ENCODE measurements at places on chromosomes 6 and 20. TPM values are rescaled to one million over a fixed set of nuclear protein-coding genes. Genes with fewer than 3 reads are reported as not detected.
A peak's percentile ranks its signal among the peaks of the same experiment; 100 is the strongest.

DNA sequence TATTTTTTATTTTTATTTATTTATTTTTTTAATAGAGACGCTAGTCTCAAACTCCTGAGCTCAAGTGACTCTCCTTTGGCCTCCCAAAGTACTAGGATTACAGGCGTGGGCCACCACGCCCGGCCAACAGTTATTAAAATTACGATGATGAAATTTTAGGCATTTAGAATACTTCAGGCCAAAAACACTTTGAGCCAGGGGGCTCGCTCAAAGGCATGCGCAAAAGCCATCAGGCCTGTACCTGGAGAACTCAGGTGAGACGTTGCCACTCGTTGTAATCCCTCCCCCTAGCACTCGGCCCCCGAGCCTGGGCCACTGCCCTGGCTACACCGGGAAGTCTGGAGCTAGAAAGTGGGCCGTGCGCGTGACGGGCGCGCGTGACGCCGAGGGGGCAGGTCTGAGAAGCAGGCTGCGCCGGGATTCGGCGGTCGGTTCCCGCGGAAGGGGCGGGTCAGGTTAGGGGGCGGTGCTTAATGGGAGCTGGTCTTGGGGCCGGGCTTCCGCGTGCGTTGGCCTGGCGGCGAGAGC, 337 bp upstream of the CBFA2T2 start:
- peaks cover 10% of the 10 kb centered on the region for H3K4me1 ChIP-seq
- H3K4me3 ChIP-seq, result peak overlapping the region; percentile 55
- H3K27me3 ChIP-seq, result no peaks in the 10 kb centered on the region
- no peaks in the 10 kb centered on the region for H3K36me3 ChIP-seq
- peak overlapping the region; percentile 96 for H3K27ac ChIP-seq

DNA sequence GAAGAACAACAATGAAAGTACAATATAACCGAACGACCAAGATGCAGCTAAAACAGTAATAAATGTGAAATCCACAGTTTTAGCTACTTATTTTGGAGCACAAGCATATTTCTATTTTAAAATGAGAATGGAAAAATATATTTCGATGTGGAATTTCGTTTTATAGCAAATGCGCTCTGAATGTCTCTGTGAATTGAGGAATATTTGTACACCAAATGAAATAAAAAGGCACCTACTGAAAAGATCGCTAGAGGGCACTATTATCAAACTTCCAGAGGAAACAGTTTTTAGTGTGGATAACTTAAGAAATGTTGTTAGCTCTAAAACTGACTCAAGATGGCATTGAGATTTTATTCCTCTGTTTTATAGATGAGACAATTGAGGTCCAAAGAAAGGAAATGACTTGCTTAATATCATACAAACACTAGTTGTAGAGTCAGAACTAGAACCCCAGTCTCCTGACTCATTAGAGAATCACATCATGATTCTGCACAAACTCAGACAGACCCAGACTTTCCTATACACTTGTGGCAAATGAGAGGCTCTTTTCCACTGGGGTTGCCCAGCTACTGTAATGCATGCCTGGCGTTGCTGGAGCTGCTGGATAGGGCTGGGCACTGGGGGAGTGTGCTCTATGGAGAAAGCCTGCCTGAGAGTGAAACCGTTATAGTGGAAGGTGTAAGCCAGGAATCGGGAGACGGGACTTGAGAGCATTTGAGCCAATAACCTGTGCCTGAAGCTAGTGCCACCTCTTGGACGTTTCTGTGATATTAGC, 51.9 kb downstream of the GCLC start:
- H3K27ac ChIP-seq, result peak overlapping the region; percentile 74
- peaks cover 17% of the 10 kb centered on the region for H3K4me1 ChIP-seq
- H3K27me3 ChIP-seq, result no peaks in the 10 kb centered on the region
- peak overlapping the region; percentile 74 for H3K4me3 ChIP-seq
- H3K36me3 ChIP-seq, result peaks cover 9% of the 10 kb centered on the region
- DNase-seq, result no peak

GRCh38 chr6:39590871-39591393, 134.3 kb downstream of the KIF6 start:
- no peaks in the 10 kb centered on the region for H3K36me3 ChIP-seq
- no peaks in the 10 kb centered on the region for H3K4me1 ChIP-seq
- no peaks in the 10 kb centered on the region for H3K27me3 ChIP-seq
- no peak for DNase-seq
- H3K4me3 ChIP-seq, result no peak overlapping the region
- no peak overlapping the region for H3K27ac ChIP-seq

DNA sequence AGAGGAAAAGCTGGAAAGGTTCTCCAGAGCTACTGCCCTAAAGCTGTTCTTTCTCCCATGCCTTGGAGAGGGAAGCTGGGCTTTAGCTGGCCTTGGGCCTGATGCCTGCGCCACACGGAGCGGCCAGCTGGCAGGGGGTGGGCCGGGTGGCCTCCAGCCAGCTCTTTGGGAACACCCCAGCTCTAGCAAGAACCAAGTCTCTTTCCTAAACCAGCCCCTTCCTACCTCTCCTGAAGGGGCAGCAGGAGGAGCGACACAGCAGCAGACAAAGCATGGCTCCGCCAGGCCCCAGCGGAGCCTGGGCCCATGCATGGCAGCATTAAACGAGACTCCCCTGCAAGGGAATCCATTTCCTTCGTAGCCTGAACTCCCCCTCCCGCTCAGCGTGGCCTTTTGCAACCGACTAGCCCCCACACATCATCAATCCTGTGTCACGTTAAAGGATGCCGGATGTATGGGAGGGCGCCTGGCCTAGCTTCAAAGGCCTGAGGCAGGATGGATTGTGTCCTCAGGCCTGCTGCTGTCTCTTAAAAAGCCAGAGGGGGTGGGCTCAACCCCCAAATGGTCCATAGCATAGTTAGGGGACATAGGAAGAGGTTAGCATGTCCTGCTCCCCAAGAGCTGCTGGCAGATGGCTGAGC, 14.0 kb downstream of the MRPS18A start:
- H3K4me1 ChIP-seq, result no peaks in the 10 kb centered on the region
- H3K36me3 ChIP-seq, result peaks cover 15% of the 10 kb centered on the region
- H3K4me3 ChIP-seq, result no peak overlapping the region
- H3K27me3 ChIP-seq, result no peaks in the 10 kb centered on the region
- DNase-seq, result no peak
- no peak overlapping the region for H3K27ac ChIP-seq

The RGS17 gene
- 0.01 TPM for polyA plus RNA-seq

- H3K27me3 ChIP-seq, result peaks cover 5% of the 10 kb centered on the region
- no peak for DNase-seq
- no peaks in the 10 kb centered on the region for H3K36me3 ChIP-seq
Measured at GRCh38 chr6:134115715-134116074, 63.3 kb upstream of the SLC2A12 start.

DNA sequence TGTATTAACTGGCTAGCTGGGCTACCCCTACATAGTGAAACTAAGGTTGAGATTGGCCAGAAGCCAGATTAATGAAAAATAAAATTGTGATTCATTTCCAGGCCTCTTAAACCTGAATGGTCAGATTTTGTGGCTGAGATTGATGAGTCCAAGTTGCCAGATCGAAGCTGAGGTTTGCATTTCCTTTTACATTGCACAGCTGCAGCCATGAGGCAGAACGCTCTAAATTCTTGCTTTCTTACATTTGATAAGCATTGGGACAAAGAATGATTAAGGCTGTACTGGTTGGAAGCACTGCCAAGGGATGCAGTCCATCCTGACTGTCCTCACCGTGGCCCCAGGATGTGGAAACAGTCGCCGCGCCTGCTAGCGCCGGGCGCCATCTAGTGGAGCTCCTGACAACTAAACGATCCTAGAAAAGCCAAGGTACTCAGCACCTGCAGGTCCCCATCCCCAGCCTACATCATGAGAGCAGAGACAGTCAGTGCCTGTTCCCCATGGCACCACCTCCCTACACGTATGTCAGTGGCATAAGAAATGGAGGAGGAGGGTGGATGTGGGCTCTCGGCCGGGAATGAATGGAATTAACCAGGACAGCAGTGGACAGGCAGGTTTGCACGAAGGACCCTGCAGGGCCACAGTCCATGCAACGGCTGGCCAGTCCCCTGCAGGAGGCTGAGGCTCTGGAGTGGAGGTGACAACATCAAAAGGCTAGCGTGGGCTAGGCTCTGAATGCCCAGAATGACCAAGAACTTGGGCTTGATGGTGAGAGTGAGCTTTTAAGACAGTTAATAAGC, 19.0 kb downstream of the PXDC1 start:
- H3K36me3 ChIP-seq, result peaks cover 53% of the 10 kb centered on the region
- H3K4me3 ChIP-seq, result no peak overlapping the region
- DNase-seq, result peak; percentile 81
- H3K4me1 ChIP-seq, result no peaks in the 10 kb centered on the region

DNA sequence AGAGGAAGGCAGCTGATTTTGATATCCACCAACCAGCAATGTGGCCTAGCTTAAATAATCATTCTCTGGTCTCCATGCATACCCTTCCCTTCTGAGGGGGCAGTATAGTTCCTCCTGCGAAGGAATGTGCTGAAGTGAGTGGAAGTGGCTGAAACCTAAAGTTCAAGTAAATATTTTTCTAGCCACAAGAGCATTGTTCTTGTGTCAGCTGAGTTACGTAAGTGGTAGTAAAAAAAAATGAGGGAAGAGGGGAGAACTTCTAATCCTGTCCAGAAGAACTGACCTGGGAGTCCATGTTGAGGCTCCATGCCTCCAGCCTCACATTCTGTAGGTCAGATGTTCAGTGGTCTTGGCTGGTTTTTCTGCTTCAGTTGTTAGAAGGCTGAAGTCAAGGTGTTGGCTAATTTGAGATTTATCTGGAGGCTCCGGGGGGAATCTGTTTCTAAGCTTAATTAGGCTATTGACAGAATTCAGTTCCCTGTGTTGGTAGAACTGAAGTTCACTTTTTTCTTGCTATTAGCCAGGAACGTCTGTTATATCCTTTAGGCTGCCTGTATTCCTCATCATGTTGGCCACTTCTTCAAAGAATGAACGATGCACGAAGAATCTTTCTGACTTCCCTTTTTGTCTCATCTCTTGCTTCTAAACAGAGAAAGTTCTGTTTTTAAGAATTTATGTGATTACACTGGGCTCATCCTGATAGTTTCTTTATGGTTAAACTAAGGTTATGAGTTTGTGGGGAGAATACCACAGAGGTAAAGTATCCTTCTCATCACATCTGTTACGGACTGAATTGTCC, 207.1 kb upstream of the PRSS16 start:
- no peaks in the 10 kb centered on the region for H3K4me1 ChIP-seq
- no peak overlapping the region for H3K27ac ChIP-seq
- no peak for DNase-seq
- no peaks in the 10 kb centered on the region for H3K36me3 ChIP-seq
- H3K4me3 ChIP-seq, result no peak overlapping the region

DNA sequence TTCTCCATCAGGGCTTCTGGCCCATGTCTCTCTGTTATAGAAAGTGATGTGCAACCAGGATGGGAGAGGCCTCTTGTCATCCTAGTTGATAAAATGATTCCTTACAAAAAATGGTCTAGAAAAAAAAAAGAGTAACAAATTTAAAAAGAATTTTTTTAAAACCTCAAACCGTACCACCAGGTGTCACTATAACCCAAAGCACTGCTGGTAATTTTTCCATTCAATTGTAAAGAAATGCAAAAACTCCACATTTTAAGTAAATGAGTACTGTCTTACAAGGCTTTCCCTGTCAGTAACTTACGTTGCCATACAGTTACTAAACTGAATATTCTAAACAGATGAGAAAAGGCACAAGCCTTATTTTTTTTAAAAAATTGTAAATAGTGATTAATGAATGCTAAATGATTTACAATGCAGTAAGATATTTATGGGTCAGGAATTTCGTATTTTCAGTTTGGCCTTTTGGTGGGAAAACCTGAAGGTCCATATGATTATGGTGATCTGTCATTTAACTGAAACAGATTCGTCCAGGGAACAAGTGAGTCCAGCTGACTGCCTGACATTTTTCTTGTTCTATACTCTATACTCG, 95.4 kb downstream of the OGFRL1 start:
- no peak overlapping the region for H3K27ac ChIP-seq
- H3K36me3 ChIP-seq, result no peaks in the 10 kb centered on the region
- H3K4me3 ChIP-seq, result no peak overlapping the region
- no peak for DNase-seq
- no peaks in the 10 kb centered on the region for H3K27me3 ChIP-seq

GRCh38 chr6:45619211-45619760, 241.6 kb upstream of the SUPT3H start:
- H3K4me3 ChIP-seq, result no peak overlapping the region
- H3K4me1 ChIP-seq, result no peaks in the 10 kb centered on the region
- no peaks in the 10 kb centered on the region for H3K27me3 ChIP-seq
- H3K36me3 ChIP-seq, result no peaks in the 10 kb centered on the region
- H3K27ac ChIP-seq, result no peak overlapping the region
- DNase-seq, result no peak
